Left lung (tissue), 14 donors: ENCODE measurements at places on chromosomes 13 and 19. TPM values are rescaled to one million over a fixed set of nuclear protein-coding genes. Genes with fewer than 3 reads are reported as not detected.

DNA sequence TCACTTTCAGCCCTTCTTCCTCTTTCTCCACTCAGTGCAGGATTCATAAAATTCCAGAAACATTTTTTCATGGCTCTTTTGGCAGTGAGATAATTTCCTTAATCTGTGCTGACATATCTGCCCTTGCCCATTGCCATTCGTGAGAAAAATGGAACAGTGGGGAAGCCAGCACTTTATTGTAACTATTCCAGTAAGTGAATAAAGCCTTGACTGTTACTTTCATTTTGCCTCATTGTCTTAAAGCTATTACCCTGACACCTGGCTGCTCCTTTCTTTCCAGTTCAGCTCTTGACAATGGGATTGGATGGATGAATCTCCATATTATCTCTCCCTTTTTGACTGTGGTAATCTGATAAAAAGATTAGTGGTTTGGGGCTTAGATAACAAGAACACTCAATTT, 1068.1 kb upstream of the PCDH20 start:
- no peak for DNase-seq

DNA sequence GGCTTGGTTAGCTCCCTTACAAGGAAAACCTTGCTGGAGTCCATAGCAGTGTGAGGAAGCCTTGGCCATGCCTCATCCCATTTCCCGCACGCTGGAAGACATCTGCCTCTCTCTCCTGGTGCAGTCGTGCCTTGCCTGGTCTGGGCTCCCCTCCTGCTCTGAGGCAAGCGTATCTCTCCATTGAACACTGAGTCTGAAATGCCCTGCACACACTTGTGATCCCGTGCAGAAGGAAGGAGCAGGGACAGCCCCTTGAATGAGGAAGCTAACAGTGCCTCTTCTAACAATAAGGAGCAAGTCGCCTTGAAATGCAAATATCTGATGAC, 407 bp upstream of the ZNF440 start:
- no peak for DNase-seq

- DNase-seq = no peak
These were observed 10.0 kb downstream of the CUL4A start for GRCh38 chr13:113219256-113219940.

- DNase-seq = no peak
These were observed 4.8 kb upstream of the SMG9 start for GRCh38 chr19:43759515-43759914.

DNA sequence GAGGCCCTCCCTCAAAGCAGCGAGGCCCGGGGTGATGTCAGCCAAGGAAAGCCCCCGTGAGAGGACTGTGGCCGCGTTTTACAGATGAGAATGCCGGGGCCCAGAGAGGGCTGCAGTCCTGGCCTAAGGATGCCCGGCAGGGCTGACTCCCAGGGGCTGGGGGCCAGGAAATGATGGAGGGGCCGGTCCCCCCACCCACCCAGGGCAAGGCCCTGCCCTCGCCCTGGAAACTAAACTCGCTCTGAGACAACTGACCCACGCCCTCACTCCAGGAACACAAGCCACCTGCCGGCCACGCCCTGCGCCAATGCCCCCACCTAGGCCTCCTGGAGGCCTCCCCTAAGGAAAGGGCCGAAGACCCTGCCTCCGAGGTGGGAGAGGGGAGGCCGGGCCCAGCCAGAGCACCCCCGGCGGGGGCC, 7.2 kb downstream of the ZBTB7A start:
- no peak for DNase-seq

DNA sequence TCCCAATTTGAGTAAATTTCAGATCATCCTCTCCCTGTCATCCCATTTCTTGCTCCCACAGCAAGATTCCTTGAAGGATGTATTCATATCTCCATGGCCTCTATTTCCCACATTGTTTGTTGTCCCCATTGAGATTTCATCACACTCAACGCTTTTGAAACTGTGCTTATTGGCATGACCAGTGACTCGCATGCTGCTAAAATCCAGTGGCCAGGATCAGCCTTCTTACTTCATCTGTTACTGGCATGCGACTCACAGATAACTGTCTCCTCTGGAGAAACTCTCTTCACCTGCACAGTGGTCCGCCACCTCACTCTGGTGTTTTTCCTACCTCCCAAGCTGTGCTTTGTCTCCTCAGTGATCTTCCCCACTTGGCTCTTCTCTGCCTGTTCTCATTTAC, 95.8 kb downstream of the WASF3 start:
- DNase-seq = no peak

Gene CFAP97D2
- polyA plus RNA-seq = 2.1 TPM

DNA sequence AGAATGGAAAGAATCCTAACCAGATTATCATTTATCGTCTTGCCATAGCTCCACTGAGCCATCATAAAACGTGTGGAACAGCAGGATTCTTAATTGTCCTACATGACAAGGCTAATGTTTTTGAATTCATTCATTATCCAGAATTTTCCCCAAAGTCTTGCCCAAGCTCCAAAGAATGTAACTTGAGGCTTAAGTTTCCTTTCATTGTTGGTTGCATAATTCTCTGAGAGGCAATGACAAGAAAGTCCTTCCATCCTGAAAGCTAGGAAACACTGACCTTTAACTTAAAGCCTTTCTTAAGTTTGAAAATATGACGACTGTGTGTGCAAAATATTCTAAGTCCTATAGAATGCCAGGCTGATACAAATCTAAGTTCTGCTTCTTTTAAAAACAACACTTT, 546.1 kb downstream of the SUCLA2 start:
- DNase-seq = no peak

Gene C19orf85
- polyA plus RNA-seq = not detected

- DNase-seq = no peak
These were observed 11.4 kb downstream of the SCAF1 start for GRCh38 chr19:49653466-49653806.

- peak; percentile 80 for DNase-seq
These were observed 10.0 kb downstream of the CFD start for GRCh38 chr19:869245-870177.

DNA sequence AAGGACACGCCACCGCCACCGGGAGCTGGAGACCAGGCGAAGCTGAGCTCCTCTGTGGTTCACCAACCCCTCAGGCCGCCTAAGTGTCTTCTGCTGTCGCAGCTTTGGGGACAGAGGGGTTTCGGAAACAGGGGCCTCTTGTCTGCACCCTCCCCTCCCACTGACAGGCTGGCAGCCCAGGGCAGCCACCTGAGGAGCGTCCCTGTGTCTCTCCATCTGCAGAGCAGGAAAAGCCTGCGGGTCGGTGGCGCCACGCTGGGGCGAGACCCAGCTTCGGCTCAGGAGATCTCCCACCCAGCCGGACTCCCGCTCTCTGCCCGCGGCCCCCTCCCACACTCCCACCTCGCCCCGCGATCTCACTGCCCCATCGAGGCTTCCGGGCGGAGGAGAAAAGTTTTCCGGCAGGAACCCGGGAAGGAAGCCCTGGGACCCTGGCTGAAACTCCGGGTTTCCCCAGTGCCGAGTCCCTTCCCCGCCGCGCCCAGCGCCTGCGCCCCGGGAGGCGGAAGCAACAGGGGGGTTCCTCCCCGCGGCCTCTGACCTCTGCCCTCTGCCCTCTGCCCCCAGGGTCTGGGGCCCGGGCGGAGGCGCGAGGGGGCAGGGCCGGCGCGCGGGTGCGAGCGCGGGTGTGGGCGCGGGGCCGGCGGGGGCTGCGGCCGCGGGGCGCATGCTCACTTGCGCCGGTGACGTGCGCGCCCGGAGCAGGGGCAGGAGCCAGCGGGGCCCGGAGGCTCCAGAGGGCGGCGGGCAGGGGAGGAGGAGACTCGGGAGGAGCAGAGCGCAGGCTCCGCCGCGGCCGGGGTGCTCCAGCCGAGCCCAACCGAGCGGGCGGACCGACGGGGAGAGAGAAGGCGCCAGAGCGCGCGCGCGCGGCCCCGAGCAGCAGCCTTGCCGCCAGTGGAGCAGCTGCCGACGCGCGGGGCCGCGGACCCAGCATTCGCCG, at the start of gene ATP11A:
Gene ATP11A, plus strand, starts transcription at position 736 of the 943 bp plus-strand sequence. CDS start 379 bp downstream, outside the sequence.
- peak; percentile 92 for DNase-seq

Gene FOXA3
- 3.1 TPM for polyA plus RNA-seq

GRCh38 chr19:32652894-32653598, 21.9 kb downstream of the ANKRD27 start:
- peak; percentile 60 for DNase-seq

- DNase-seq = no peak
These were observed 83.1 kb upstream of the OXGR1 start for GRCh38 chr13:97077341-97077740.

DNA sequence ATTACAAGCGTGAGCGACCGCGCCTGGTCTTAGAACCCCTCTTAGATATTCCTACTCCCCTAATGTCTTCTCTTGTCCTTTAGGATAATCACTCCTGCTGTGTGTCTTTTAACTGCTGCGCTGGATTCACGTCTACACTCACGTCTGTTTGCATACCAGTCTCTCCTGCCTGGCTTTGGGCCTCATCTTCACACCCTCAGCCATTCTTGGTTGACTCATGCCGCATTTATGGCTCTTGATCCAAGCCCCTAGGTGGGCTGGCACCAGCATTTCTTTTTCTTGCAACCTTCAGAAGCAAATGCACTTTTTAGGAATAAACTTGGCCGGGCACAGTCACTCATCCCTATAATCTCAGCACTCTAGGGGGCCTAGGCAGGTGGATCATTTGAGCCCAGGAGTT, 22.7 kb downstream of the MYO9B start:
- DNase-seq = no peak

DNA sequence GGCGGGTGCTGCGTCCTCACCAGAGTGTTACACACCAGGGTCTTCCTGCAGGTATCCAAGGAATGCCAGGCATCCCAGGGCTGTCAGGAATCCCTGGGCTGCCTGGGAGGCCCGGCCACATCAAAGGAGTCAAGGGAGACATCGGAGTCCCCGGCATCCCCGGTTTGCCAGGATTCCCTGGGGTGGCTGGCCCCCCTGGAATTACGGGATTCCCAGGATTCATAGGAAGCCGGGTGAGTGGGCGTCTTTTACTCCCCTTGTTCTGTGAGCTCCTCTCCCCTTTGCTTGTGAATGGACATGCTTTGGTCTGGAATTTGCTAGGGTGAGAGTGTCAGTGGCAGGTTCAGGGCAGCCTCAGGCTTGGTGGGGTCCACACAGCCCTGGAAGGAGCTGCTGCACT, 75.9 kb downstream of the RAB20 start:
- no peak for DNase-seq

- no peak for DNase-seq
These were observed 25.2 kb upstream of the PDCD5 start for GRCh38 chr19:32555786-32556185.

- DNase-seq = no peak
These were observed 125.7 kb upstream of the PEG3 start for GRCh38 chr19:56966225-56966696.

- DNase-seq = no peak
These were observed 91.7 kb downstream of the SERP2 start for GRCh38 chr13:44465318-44465717.

- DNase-seq = no peak
These were observed 24.1 kb downstream of the SHANK1 start for GRCh38 chr19:50695251-50696093.
